Calu3 (cell line): ENCODE measurements at places on chromosomes 1 and 21. TPM values are rescaled to one million over a fixed set of nuclear protein-coding genes. Genes with fewer than 3 reads are reported as not detected.

SMPDL3B gene
- 9.7 and 13.0 TPM in 2 replicates for total RNA-seq

IL24 gene
- not detected in 2 replicates for total RNA-seq

- H3K4me1 ChIP-seq, result peaks cover 38% of the 10 kb centered on the region
- H3K27me3 ChIP-seq, result no peaks in the 10 kb centered on the region
- no peaks in the 10 kb centered on the region for H3K36me3 ChIP-seq
- no peak overlapping the region for H3K4me3 ChIP-seq
- H3K27ac ChIP-seq, result no peak overlapping the region
These were observed 18.5 kb upstream of the RAB4A start for GRCh38 chr1:229252228-229252984.

GRCh38 chr1:62967031-62967430 is 183.1 kb downstream of the ATG4C start:
- peaks cover 12% of the 10 kb centered on the region for H3K4me1 ChIP-seq
- H3K27ac ChIP-seq, result no peak overlapping the region
- no peak for DNase-seq
- H3K27me3 ChIP-seq, result peaks cover 39% of the 10 kb centered on the region
- no peak overlapping the region for H3K4me3 ChIP-seq

COL8A2 gene
- 0.07 TPM in 1 of 2 replicates, not detected in the other for total RNA-seq

DNA sequence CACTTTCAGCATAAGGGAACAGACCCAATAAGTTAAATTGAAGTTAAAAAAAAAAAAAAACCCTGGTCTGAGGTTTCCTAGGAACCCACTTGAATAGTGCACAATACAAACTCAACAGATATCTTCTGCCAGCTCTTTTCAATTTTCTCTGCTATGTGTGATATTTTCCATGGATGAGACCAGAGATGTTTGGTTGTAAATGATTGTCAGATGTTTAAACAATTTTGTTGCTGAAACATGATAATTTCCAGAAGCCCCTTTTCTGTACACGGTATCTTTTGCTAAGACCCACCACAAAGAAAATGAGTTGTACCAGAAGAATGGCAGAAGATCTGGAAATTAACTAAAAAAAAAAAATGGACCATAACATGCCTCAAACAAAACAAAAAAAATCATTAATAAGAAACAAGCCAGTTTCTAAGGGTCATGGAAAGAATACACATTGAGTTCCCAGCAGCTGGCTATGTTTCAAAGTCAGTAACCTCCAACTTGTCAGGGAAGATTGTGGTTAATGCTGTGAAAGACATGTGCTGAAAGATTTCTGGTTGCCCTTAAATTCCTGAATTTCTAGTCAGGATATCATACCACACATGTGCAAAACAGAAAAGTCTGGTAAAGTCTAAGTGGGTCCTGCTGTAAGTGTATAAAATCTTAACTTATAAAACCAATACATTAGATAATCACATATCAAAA is 35.6 kb upstream of the MGST3 start:
- no peak overlapping the region for H3K27ac ChIP-seq
- peaks cover 13% of the 10 kb centered on the region for H3K4me1 ChIP-seq
- peaks cover 10% of the 10 kb centered on the region for H3K36me3 ChIP-seq
- no peak for DNase-seq
- peaks cover 40% of the 10 kb centered on the region for H3K27me3 ChIP-seq

- H3K27me3 ChIP-seq, result no peaks in the 10 kb centered on the region
- no peak for DNase-seq
- peak overlapping the region; percentile 92 for H3K4me3 ChIP-seq
These were observed 10.0 kb downstream of the TPM3 start for GRCh38 chr1:154181944-154182343.

DNA sequence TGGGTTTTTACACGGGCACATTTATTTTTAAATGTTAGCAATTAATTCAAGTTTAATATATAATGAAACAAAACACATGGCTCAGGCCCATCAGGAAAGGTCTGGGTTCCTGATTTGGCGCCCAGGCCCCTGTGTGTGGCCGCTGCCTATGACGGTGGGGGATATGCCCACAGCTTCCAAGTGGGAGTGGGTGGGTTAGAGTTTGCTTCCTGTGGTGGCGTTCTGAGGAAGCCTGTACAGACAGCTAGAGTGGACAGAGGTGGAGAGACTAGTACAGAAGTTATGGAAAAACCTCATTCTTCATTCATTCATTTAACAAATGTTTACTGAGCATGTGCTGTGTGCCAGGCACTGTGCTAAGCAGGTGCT is 22.4 kb upstream of the EPS8L3 start:
- no peak overlapping the region for H3K4me3 ChIP-seq
- no peaks in the 10 kb centered on the region for H3K36me3 ChIP-seq
- no peaks in the 10 kb centered on the region for H3K27me3 ChIP-seq
- H3K4me1 ChIP-seq, result peaks cover 50% of the 10 kb centered on the region
